ENCODE measurements at places on chromosomes 16 and 17.

GRCh38 chr17:2023256-2023655 is 1.9 kb downstream of the RTN4RL1 start:
- DNase-seq = no peak

DNA sequence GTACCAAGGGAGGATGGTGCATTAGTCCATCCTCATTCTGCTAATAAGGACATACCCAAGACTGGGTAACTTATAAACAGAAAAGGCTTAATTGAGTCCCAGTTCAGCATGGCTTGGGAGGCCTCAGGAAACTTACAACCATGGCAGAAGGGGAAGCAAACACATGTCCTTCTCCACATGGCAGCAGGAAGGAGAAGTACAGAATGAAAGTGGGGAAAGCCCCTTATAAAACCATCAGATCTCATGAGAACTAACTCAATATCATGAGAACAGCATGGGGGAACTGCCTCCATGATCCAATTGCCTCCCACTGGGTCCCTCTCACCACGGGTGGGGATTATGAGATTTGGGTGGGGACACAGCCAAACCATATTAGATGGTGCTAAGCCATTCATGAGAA is 84.5 kb downstream of the SEC14L1 start:
- no peak for DNase-seq

- DNase-seq = peak; percentile 67
Observed at GRCh38 chr16:53372992-53373871, 61.0 kb upstream of the RBL2 start.

- DNase-seq = no peak
Observed at GRCh38 chr16:20072874-20073202, 852 bp downstream of the GPR139 start.

DNA sequence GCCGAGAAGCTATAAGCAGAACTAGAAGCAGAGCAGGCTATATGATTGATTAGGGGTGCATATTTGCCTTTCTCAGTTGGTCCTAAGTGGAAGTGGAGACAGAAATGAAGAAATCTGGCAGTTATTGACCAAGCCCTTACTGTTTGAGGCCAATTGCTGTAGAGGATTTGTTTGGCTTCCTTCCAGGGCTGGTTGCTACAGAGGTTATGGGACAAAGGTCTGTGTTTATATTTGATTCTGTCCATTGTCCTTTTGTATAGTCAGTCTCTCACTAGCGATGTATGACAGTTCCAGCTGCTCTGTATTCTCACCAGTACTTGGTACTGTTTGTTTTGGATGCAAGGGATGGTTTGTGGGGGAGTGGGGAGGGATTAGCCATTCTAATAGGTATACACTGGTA is 7.3 kb upstream of the ALOX15 start:
- DNase-seq = no peak

DNA sequence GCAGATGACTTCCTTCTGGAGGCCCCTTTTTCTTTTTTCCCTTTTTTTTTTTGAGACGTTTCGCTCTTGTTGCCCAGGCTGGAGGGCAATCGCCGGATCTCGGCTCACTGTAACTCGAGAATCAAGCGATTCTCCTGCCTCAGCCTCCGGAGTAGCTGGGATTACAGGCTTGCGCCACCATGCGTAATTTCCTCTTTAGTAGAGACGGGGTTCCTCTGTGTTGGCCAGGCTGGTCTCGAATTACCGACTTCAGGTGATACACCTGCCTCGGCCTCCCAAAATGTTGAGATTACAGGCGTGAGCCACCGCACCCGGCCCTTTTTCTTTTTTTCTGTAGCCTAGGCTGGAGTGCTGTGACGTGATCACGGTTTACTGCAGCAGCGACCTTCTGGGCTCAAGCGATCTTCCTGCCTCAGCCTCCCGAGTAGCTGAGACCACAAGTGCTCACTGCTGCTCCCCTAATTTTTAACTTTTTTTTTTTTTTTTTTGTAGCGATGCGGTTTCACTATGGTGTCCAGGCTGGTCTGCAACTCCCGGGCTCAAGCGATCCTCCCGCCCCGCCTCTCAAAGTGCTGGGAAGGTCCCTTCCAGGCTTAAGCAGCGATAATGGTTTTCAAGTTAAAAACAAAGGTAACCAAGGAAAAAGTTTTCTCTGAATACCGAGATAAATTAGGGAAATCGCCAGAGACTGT is 956 bp upstream of the IST1 start:
- DNase-seq = peak; percentile 59

GRCh38 chr17:2983255-2983654 is 80.2 kb downstream of the OR1D5 start:
- DNase-seq = no peak

Measured in PC-3 (cell line).